ENCODE measurements at places on chromosomes 12 and 14. TPM values are rescaled to one million over a fixed set of nuclear protein-coding genes. Genes with fewer than 3 reads are reported as not detected.

The ST8SIA1 gene
- 1.7 TPM for total RNA-seq

The RNF34 gene
- total RNA-seq, result 44.3 TPM

The POTEM gene
- not detected for total RNA-seq

The FAM90A1 gene
- total RNA-seq, result 0.36 TPM

The TMEM229B gene
- 2.7 TPM for total RNA-seq

The IFNG-AS1 gene
- not detected for total RNA-seq

DNA sequence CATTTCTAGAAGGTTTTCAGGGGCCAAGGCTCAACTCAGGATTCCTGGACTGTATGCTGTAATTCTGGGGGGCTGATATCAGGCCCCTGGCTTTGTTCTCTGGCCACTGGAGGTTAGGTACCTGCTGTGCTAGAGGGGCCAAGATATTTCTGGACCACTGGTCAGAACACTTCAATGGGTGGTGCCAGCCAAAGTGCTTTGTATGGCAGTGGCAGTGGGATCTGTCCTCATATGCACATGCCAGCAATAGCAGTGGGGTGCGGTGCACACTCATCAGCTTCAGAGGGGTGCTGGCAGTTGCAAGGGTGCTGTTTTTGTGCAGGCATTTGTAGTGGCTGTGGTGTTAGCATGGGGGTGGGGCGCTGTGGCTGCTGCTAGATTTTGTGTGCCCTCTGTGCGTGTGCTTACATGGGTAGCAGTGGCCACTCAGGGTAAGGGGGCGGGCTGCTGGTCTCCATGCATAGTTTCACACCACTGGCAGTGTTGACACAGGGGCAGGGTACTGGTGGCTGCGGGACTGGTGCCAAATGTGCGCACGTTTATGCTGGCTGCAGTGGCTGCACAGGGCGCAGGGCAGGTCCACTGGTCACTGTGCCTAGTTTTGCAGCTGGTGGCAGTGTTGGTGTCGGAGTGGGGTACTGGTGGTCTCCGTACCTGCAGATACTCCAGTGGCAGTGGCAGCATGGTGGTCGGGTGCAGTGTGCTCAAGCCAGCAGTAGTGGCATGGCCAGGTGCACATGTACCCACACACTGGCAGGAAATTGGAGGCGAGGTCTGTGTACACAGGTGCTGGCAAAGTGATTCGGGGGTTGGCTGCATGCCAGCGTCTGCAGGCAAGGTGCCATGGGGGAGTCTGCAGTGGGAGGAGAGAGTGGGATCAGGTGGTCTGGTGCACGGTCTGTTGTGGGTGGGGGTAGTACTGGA lies 12.6 kb downstream of the NOPCHAP1 start:
- H3K4me3 ChIP-seq, result no peak overlapping the region
- no peak for DNase-seq
- no peaks in the 10 kb centered on the region for H3K27me3 ChIP-seq

DNA sequence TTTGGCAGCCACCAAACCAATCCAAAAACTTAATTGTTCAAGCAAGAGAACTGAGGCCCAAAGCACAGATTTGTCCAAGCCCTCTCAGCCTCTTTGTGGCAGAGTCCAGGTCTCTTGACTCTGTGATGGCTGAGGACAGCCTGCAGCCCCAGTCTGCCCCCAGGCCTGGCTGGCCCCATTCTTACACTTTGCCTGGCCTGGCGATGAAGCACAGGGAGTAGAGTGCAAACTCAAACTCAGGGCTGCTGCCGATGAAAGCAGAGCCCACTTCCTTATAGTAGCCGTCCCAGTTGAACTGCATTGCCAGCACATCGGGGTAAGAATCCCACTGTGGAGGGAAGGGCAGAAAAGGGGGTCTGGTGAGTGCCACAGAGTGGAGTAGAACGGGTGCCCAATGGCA lies 5.6 kb upstream of the RPAP3 start:
- H3K27ac ChIP-seq, result no peak overlapping the region
- H3K4me1 ChIP-seq, result peaks cover 14% of the 10 kb centered on the region
- peaks cover 2% of the 10 kb centered on the region for H3K27me3 ChIP-seq
- DNase-seq, result no peak

- DNase-seq, result no peak
- no peak overlapping the region for H3K27ac ChIP-seq
- peaks cover 3% of the 10 kb centered on the region for H3K27me3 ChIP-seq
- H3K4me1 ChIP-seq, result peaks cover 9% of the 10 kb centered on the region
- peaks cover 3% of the 10 kb centered on the region for H3K36me3 ChIP-seq
Observed at GRCh38 chr14:82647088-82647810, 1113.6 kb upstream of the SEL1L start.

- no peaks in the 10 kb centered on the region for H3K36me3 ChIP-seq
- H3K27ac ChIP-seq, result no peak overlapping the region
- no peak overlapping the region for H3K4me3 ChIP-seq
- peaks cover 8% of the 10 kb centered on the region for H3K27me3 ChIP-seq
- peaks cover 28% of the 10 kb centered on the region for H3K4me1 ChIP-seq
Observed at GRCh38 chr14:99630202-99630601, 14.7 kb upstream of the HHIPL1 start.

DNA sequence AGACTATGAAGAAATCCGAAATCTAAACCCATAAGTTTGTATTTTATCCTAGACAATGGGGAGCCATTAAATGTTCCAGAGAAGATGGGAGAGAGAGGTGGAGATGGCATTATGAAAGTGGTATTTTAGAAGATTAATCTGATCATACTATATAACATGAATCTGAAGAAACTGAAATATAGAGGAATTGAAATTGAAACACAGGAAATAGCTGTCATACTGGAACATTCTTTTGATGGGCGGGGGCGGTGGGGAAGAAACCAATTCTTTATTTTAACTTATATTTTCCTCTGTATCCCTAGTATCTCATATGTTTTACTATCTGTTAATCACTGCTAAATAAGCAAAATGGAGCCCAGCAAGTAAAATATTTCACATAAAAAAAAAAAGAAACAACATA lies 27.0 kb upstream of the FOXN3 start:
- no peaks in the 10 kb centered on the region for H3K27me3 ChIP-seq
- peaks cover 5% of the 10 kb centered on the region for H3K4me1 ChIP-seq
- H3K4me3 ChIP-seq, result no peak overlapping the region
- no peak for DNase-seq

- DNase-seq, result no peak
- no peak overlapping the region for H3K4me3 ChIP-seq
- H3K27me3 ChIP-seq, result no peaks in the 10 kb centered on the region
- peaks cover 4% of the 10 kb centered on the region for H3K36me3 ChIP-seq
- H3K4me1 ChIP-seq, result peaks cover 9% of the 10 kb centered on the region
Observed at GRCh38 chr12:92769124-92769901, 66.5 kb downstream of the PLEKHG7 start.

- H3K27me3 ChIP-seq, result peaks cover 4% of the 10 kb centered on the region
- no peak for DNase-seq
- H3K36me3 ChIP-seq, result peaks cover 17% of the 10 kb centered on the region
- H3K4me1 ChIP-seq, result peaks cover 12% of the 10 kb centered on the region
Observed at GRCh38 chr12:1509413-1510052, 84.8 kb downstream of the FBXL14 start.

GRCh38 chr12:109020796-109021380 lies at the start of gene SVOP:
SVOP (minus strand) TSS chr12:109021068; CDS start chr12:109020868, 200 bp downstream.
- peak; percentile 91 for DNase-seq
- H3K4me3 ChIP-seq, result peak within 1 kb of the TSS; percentile 71
- H3K36me3 ChIP-seq, result no peaks in the 10 kb centered on the region
- H3K27ac ChIP-seq, result no peak within 1 kb of the TSS
- H3K4me1 ChIP-seq, result peaks cover 4% of the 10 kb centered on the region

DNA sequence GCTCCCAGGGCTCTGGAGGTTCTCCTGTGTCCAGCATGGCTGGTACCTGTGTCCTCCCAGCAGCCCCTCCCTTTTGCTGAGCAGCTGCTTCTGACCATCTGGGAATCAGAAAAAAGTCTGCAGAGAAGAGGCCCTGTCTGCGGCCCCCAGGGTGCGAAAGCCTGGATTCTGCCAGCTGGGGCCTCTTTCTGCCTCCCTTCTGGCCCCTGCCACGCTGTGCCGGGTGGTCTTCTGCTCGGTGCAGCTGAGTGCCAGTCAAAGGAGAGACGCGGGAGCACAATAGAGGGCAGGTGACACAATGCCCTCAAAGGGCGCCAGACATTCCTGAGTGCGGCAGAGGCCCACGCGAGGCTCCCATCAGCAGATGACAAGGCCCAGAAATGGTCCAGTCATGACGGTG lies 12.6 kb downstream of the BTBD6 start:
- H3K27me3 ChIP-seq, result no peaks in the 10 kb centered on the region
- no peaks in the 10 kb centered on the region for H3K4me1 ChIP-seq
- DNase-seq, result no peak
- peaks cover 3% of the 10 kb centered on the region for H3K36me3 ChIP-seq
- no peak overlapping the region for H3K4me3 ChIP-seq

DNA sequence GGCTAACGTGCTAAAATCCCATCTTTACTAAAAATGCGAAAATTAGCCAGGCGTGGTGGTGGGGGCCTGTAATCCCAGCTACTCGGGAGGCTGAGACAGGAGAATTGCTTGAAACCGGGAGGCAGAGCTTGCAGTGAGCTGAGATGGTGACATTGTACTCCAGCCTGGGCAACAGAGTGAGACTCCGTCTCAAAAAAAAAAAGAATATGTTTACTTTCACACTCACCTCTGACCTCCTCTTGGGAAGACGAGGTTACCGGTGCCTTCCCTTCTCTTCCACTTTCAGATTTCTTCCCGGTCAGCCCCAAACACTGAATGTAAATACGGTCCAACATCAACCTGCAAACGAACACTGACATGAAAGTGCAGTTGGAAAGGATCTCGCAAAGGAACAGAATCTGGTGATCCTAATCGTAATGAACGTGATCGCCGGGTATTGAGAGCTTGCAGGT lies 31.8 kb upstream of the PPP1R13B start:
- no peaks in the 10 kb centered on the region for H3K36me3 ChIP-seq
- no peak overlapping the region for H3K4me3 ChIP-seq
- peaks cover 12% of the 10 kb centered on the region for H3K4me1 ChIP-seq
- H3K27me3 ChIP-seq, result no peaks in the 10 kb centered on the region

DNA sequence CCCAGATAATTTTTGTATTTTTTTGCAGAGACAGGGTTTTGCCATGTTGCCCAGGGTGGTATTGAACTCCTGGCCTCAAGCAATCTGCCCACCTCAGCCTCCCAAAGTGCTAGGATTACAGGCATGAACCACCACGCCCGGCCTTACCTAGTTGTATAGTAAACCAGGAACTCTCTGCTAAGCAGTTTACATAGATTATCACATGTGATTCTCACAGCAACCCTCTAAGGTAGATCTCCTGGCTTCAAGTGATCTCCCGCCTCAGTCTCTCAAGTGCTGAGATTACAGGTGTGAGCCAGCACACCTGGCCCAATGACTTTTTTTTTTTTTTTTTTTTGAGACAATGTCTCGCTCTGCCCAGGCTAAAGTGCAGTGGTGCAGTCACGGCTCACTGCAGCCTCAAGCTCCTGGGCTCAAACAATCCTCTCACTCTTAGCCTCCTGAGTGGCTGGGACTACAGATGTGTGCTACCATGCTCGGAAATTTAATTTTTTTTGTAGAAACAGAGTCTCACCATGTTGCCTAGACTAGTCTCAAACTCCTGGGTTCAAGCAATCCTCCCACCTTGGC lies 26.0 kb upstream of the ATP2A2 start:
- H3K36me3 ChIP-seq, result no peaks in the 10 kb centered on the region
- H3K4me3 ChIP-seq, result no peak overlapping the region
- H3K4me1 ChIP-seq, result peaks cover 10% of the 10 kb centered on the region
- H3K27me3 ChIP-seq, result no peaks in the 10 kb centered on the region

DNA sequence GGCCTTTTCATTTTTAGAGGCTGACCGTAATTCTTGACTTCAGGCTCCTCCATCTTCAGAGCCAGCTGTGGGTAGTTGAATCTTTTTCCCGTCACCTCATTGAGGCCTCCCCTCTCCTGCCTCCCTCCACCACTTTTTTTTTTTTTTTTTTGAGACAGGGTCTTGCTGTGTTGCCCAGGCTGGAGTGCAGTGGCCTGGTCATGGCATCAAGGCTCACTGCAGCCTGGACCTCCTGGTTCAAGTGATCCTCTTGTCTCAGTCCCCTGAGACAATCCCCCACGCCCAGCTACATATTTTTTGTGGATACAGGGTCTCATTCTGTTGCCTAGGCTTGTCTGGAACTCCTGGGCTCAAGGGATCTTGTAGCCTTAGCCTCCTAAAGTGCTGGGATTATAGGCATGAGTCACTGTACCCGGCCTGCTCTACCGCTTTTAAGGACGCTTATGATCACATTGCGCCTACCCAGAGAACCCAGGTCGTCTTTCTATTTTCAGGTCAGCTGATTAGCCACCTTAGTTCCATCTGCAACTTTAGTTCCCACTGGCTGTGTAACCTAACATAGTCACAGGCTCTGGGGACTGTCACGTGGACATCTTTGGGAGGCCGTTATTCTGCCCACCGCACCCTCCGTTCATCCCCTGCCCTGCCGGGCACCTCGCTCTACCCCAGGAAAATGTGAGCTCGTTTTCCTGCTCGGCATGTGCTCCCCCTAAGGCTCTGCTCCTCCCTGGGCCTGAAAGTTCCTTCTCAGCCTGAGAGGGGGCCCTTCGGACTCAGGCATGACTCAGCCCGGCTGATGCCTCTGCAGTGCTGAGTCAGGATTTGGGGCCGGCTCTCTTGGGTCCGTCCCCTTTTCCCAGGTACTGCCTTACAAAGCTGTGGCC lies 13.4 kb downstream of the TNFAIP2 start:
- DNase-seq, result no peak
- peaks cover 5% of the 10 kb centered on the region for H3K36me3 ChIP-seq
- peaks cover 37% of the 10 kb centered on the region for H3K4me1 ChIP-seq
- H3K27me3 ChIP-seq, result peaks cover 3% of the 10 kb centered on the region
- H3K4me3 ChIP-seq, result no peak overlapping the region

- no peaks in the 10 kb centered on the region for H3K27me3 ChIP-seq
- H3K36me3 ChIP-seq, result no peaks in the 10 kb centered on the region
- H3K4me3 ChIP-seq, result no peak overlapping the region
- DNase-seq, result no peak
- H3K4me1 ChIP-seq, result no peaks in the 10 kb centered on the region
- H3K27ac ChIP-seq, result no peak overlapping the region
Observed at GRCh38 chr12:85920324-85920947, 46.3 kb downstream of the NTS start.

- H3K4me3 ChIP-seq, result no peak overlapping the region
- H3K27ac ChIP-seq, result no peak overlapping the region
- peaks cover 7% of the 10 kb centered on the region for H3K27me3 ChIP-seq
Observed at GRCh38 chr12:106088246-106088808, 50.4 kb downstream of the NUAK1 start.

DNA sequence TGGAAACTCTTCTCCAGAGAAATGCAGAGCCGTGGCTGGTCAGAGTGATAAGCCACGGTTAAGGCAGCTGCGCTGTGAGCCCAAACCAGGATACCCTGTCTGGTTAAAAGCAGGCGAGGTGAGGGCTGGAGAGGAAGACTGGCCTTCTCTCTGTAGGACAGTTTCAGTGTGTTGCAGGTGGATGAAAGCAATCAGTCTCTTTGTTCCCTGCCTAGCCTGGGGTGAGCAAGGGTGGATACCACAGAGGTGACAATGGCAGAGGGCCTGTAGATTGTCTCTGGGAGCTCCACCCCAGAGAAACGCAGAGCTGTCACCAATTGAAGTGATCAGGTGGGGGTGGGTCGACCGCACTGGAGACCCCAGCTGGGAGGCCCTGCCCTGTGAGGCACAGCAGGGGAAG lies 621.9 kb downstream of the LRFN5 start:
- no peaks in the 10 kb centered on the region for H3K27me3 ChIP-seq
- H3K4me1 ChIP-seq, result peaks cover 3% of the 10 kb centered on the region
- no peak for DNase-seq
- H3K4me3 ChIP-seq, result no peak overlapping the region
- no peak overlapping the region for H3K27ac ChIP-seq
